NCI-H1930 (cell line): ENCODE measurements at places on chromosomes 3 and 15.

DNA sequence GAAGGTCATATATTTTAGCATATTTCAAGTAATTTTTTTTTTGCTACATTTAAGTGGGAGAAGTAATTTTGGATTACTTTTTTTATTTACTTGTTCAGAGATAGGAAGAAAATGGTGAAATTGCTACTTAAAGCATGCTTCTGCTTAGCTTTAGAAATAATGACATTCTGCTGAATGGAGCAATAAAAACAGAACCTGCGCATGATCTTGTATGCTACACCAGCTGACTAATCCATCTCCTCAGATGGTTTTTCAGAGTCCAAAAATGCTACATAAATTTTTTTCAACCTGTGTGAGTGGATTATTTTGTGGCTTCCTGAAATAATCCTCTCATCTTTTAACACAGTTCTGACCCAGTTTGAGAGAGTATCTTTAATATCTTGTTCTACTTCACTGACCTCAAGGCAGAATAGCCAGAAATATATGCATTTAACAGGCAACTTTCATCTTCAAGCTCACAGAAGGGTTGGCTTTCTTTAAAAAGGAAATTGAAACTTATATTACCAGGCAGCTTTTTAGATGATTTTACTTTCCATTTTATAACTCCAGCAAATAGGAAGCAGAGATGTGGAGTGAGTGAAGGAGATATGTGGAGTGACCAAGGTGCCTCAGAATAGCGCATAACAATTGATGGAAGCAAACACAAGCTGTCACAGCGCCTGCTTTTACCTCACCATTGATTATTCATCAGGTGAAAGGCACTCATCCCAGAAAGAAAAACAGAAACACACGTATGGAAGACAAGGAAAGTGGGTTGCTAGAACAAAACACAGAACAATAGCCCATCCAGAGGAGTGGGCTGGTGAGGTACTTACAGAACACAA is 136.6 kb downstream of the TGFBR2 start:
- no peak for DNase-seq

- DNase-seq: no peak
Measured at GRCh38 chr3:195540511-195540910, 2.6 kb downstream of the PPP1R2 start.

DNA sequence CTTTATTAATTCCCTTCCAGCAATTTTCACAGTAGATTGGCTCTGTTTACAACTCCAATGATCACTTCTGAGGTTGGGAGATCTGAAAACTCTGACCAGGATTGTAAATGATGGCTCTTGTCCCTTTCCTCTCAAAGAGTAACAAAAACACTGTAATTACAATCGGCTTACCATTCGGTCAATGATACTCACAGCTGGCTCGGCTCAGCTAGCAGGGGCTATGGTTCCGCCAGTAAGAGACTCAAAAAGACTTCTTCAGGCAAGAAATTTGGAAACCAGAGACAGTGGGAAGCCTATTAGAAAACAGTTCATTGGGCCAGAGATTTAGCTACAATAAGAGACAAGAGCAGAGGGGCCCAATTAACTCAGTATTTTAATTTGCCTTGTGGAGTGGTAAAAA is 96.6 kb downstream of the LRRC3B start:
- DNase-seq: no peak

DNA sequence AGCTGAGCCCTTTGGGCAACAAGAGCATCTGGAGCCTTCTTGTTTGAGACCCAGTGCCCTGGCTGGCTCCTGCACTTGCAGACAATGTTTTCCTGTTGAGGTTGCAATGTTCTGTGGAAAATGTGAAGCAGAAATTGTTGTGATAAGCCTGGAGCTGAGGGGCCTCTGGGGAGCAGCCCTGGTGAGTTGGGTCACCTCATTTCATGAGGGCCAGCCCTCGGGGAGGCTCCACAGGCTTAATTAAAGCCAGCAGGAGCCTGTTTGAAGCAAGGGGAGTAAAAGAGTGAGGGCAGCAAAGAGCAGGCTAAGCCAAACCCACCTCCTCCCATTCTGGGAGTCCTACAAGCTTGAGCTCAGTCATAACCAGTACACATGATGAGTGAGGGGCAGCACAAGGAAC is 154.3 kb downstream of the ALDH1A2 start:
- no peak for DNase-seq

DNA sequence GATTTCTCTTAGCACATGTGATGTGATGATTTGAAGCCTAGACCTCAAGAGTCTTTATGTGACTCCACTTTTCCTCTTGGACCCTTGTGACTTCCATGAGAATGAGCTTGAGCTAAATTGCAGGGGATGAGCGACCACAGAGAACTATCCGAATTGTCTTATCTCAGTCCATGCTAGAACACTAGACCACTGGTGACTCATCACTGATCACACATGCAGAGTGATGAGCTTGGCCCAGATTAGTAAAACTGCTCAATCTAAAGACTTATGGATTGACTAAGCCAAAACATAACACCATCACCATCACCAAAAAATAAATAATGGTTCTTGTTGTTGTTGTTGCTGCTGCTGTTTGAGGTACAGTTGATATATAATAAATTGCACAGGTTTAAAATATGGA is 114.1 kb upstream of the CFAP20DC start:
- no peak for DNase-seq

DNA sequence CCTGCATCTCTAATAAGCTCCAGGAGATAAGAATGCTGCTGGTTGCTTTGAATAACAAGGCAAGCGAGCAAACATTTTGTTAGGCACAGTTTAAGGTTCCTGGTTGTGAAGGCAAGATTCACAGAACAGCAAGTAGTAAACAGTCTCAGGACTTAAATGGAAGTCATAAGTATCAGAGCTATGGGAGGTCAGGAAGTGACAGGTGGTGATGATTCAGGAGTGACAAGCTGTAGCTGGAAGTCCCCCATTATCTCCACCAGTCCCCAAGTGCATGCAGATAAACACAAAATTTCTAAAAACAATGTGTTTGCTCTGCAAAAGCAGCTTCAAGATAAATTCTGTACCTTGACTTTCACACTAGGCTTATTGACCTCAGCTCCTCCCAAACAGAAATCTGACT is 3.3 kb downstream of the FETUB start:
- DNase-seq: no peak

DNA sequence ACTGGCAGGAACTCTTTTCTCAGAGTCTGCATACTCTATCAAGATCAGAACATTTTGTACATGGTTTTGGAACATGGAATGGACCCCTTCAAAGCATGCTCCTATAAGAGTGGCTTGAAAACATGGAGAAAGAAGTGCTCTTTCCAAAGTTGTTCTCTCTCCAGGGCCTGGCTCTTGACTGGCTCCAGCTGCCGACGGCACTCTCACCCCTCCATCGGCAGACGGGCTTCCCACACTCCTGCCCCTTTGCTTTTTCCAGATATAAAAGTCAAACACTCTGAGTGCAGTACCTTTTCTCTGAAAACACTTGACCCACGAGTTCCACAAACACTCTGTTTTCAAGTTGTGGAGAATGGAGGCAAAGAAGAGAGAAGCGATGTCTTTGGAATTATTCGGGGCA is 72.5 kb upstream of the ONECUT1 start:
- no peak for DNase-seq

DNA sequence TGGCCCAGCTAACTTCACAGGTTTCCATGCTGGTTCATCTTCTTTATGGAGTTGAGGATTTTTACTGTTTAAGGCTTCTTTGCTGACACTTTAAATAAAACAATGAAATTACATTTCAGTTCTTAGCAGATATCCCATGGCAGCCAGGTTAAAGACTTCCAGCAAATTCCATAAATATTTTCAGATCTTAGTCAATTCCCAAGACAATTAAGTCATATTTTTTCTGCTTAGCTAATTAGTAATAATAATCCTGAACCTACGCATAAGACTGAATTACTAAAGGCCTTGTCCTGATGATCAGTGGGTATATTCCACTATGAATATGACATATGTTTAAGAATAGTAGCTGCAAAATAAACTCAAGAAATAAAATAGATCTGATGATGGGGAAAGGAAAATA is 83.3 kb downstream of the NR2E3 start:
- DNase-seq: no peak

GRCh38 chr15:81384891-81385720 is 11.1 kb upstream of the TMC3 start:
- DNase-seq: no peak

DNA sequence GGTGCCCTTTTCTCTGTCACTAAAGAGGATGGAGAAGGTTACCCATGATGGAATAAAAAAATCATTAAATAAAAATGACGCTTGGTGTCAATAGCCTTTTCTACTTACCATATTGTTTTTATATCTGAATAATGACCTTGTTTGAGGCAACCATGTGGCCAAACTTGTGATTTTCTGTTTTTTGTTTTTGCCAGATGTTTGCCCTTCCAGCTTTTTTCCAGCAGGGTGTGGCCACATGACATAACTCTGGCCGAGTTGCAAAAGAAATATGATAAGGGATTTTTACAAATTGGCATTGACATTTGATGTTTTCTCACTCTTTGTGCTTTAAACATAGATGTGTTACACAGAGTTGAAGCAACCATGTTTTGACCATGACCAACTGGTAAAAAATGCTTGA is 39.7 kb upstream of the EPHA3 start:
- no peak for DNase-seq

- no peak for DNase-seq
Measured at GRCh38 chr15:39530480-39531342, 50.2 kb upstream of the THBS1 start.

- no peak for DNase-seq
Measured at GRCh38 chr3:171586274-171586673, 126.1 kb upstream of the TNIK start.

DNA sequence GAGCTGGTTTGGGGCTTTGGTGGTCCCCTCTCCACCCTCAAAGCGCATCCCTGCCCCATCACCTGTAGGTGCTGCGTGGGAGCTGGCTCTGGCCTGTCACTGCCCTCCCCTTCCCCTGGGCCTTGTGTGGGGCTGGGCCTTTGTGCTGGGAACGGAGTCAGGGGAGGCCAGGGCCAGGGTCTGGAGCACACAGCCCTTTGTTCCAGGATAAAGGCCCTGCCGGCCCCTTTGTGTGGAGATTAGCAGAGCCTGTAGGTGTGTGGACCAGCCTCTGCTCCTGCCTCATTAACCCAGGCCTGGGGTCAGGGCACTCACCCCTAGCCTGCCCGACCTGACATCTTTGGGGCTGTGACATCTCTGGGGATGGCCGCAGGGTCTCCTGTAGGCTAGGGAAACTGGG is 8.9 kb downstream of the EPHB3 start:
- no peak for DNase-seq

DNA sequence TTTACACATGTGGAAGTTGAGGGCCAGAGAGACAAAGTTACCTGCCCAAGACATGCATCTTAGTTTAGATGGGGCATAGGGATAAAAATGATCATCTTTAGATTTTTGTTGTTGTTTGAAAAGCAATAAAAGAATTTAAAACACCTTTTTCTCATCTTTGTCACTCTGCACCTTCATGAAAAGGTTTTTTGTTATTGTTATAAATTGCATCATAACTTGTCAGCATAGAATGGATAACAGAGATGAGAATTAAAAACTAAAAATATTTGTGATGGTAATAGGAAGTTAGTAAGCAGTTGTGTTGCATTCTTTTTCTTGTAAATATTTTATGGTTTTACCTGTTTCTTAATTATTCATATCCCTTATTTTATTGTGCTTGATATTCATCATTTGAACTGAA is 13.4 kb upstream of the ZBTB47 start:
- no peak for DNase-seq

- DNase-seq: no peak
Measured at GRCh38 chr3:166279636-166280035, 442.4 kb upstream of the BCHE start.

GRCh38 chr15:69424001-69424400 is 9.9 kb downstream of the KIF23 start:
- DNase-seq: no peak

DNA sequence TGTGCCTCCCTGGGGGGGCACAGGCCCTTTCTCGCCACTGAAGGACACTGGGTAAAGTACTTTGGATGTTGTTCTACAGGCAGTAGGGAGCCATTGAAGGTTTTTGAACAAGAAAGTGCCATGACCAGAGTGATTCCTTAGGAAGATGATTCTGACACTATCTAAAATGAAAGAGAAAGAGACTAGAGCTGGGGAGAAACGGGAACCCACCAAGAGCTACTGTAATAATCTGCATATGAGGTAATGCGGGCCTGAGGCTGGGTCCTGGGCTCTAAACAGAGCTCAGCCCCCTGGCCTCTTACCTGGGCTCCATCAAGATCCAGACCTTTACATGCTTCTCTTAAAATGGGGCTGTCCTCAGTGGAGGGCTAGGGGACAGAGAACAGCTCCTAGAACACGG is 24.9 kb downstream of the GRK7 start:
- DNase-seq: no peak

GRCh38 chr3:120555657-120556509 is 40.3 kb upstream of the NDUFB4 start:
- DNase-seq: no peak

DNA sequence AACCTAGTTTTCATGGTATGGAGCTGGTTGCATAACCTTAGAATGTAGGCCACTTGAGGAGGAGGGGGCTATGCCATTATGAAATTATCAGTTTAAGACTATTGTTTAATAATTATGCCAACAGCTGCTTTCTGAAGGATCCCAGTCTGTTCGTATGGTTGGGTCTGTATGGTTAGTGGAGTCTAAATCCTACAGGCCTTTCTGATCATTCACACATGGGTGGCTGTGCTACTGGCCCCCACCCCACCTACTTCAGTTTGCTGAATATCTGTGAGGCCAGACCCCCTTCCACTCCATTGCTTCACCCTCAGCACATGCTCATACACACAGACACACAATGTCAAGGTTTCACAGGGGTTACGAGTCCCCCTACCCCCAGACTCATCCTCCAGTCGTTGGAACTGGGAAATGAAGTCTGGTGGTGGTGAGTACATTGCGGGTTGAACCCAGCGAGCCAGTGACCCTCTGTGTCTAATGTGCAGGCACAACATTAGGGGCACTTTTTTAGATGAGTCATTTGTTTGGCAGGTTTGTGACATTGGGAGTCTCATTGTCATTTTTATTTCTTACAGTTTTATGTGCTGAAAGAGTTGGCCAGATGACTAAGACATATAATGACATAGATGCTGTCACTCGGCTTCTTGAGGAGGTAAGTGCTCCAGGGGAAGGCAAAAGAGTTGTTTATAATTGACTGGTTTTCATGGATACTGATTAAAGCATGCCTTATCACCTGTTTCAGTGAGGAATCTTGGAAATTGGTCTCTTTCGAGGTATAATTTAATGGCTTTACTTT is 85.3 kb downstream of the TRAK1 start:
- DNase-seq: no peak

- DNase-seq: no peak
Measured at GRCh38 chr3:18223571-18223970, 201.6 kb downstream of the SATB1 start.

- no peak for DNase-seq
Measured at GRCh38 chr3:160941885-160942494, 163.2 kb downstream of the B3GALNT1 start.
